ENCODE measurements at places on chromosomes 2 and 18. TPM values are rescaled to one million over a fixed set of nuclear protein-coding genes. Genes with fewer than 3 reads are reported as not detected.
A peak's percentile ranks its signal among the peaks of the same experiment; 100 is the strongest.

Gene ARHGAP28
- total RNA-seq, result 2.7 TPM

Gene SPDYA
- total RNA-seq, result 7.1 TPM

Gene GNAL
- 0.72 TPM for total RNA-seq

Gene WDR7
- total RNA-seq, result 76.7 TPM

Gene TSPYL6
- total RNA-seq, result not detected

Gene PARD3B
- 14.3 TPM for total RNA-seq

Gene B3GNT7
- total RNA-seq, result 19.2 TPM

Gene LRATD1
- 229 TPM for total RNA-seq

GRCh38 chr2:176847575-176847974 lies 365.0 kb upstream of the HNRNPA3 start:
- H3K27me3 ChIP-seq, result no peaks in the 10 kb centered on the region
- H3K4me3 ChIP-seq, result no peak overlapping the region
- no peak overlapping the region for H3K27ac ChIP-seq
- no peak for DNase-seq

DNA sequence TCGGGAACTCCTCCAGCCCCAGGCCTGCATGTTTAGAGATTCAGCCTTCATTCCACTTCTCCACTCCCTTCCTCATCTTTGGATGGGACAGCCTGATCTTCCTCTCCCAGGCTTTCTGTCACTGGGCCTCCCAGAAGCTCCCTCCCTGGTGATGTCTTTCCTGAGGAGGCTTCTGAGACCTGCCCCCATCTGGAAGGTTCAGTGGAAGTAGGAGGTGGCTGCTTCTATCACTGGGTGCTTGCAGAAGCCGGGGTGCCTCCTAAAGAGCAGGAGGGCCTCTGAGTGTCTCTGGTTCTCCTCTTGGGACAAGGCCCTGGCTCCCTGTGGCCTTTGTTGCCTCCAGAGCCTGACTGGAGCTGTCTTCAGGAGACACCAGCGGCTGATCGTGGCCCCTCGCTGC lies 108.7 kb downstream of the CELF4 start:
- no peak overlapping the region for H3K27ac ChIP-seq
- no peaks in the 10 kb centered on the region for H3K36me3 ChIP-seq
- peaks cover 18% of the 10 kb centered on the region for H3K4me1 ChIP-seq

DNA sequence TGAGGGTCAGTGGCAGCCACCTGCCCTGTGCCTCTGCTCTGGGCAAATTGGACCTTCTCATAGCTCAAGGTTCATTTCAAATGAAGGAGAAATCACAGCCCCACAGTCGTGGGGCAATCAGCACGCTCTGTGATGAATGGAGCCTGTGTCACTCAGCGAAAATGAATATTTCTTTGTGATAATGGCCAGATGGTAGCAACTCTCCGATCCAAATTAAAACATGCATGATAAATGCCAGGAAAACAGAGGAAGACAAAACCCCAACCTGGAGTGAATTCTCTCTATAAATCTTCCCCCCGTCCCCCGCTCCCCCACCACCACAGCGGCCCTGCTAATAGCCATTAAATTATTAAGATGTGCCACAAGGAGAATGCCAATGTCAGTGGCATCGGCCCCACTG lies 258.4 kb downstream of the CELF4 start:
- DNase-seq, result no peak
- no peaks in the 10 kb centered on the region for H3K27me3 ChIP-seq
- no peak overlapping the region for H3K27ac ChIP-seq
- no peak overlapping the region for H3K4me3 ChIP-seq

- no peaks in the 10 kb centered on the region for H3K27me3 ChIP-seq
- no peaks in the 10 kb centered on the region for H3K36me3 ChIP-seq
- DNase-seq, result peak; percentile 62
- H3K4me3 ChIP-seq, result no peak overlapping the region
- no peaks in the 10 kb centered on the region for H3K4me1 ChIP-seq
Measured at GRCh38 chr2:191500884-191501560, 176.9 kb upstream of the NABP1 start.

DNA sequence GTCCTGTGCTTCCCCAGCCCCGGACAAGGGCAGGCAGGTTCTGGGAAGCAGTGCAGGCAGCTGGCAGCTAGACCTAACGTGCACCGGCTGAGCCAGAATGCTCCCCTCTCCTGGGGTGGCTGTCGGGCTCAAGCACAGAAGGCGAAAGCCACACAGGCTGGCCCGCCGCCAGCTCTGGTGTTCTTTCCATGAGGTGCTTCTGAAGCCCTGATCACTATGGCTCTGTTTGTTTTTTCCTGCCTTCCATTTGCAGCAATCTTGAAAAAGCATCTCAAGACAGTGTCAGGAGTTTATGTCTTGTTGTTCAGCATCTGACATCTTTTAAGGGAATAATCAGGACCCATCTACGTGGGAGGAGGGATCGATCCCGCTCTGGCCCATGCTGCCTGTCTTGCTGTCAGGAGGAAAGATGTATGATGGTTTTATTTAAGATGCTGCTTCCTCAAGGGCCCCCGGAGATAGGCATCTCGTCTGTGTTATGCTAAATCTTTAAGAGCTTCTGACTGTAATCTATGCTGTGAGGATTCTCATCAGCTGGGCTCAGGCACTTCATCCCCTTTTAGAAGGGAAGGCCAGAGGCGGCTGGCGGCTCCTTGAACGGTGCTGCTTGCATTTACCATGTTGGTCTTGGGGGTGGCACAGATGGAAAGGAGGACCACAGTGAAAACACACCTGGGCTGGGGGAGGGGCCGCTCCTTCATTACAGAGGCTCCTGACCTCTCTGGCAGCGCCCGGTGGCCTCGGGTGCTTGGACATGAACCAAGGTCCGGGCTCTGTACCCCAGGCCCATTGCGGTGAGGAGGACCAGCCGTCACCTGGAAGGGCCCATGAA lies 118.5 kb upstream of the HDAC4 start:
- no peaks in the 10 kb centered on the region for H3K36me3 ChIP-seq
- H3K27me3 ChIP-seq, result peaks cover 9% of the 10 kb centered on the region
- H3K4me3 ChIP-seq, result no peak overlapping the region
- H3K4me1 ChIP-seq, result no peaks in the 10 kb centered on the region
- DNase-seq, result no peak

- no peak for DNase-seq
- H3K36me3 ChIP-seq, result no peaks in the 10 kb centered on the region
- H3K27ac ChIP-seq, result no peak overlapping the region
Measured at GRCh38 chr2:56127010-56127409, 56.8 kb upstream of the CCDC85A start.

- no peaks in the 10 kb centered on the region for H3K36me3 ChIP-seq
- no peaks in the 10 kb centered on the region for H3K27me3 ChIP-seq
- DNase-seq, result no peak
- no peak overlapping the region for H3K27ac ChIP-seq
Measured at GRCh38 chr2:160694631-160695030, 201.0 kb upstream of the RBMS1 start.

- no peak overlapping the region for H3K4me3 ChIP-seq
- peaks cover 14% of the 10 kb centered on the region for H3K36me3 ChIP-seq
- no peak overlapping the region for H3K27ac ChIP-seq
- H3K4me1 ChIP-seq, result no peaks in the 10 kb centered on the region
- H3K27me3 ChIP-seq, result no peaks in the 10 kb centered on the region
Measured at GRCh38 chr2:172510548-172510947, 45.3 kb upstream of the PDK1 start.

GRCh38 chr2:15432642-15433256 lies 128.4 kb downstream of the NBAS start:
- no peak for DNase-seq
- H3K27ac ChIP-seq, result no peak overlapping the region
- H3K4me3 ChIP-seq, result no peak overlapping the region
- H3K36me3 ChIP-seq, result no peaks in the 10 kb centered on the region
- no peaks in the 10 kb centered on the region for H3K4me1 ChIP-seq

DNA sequence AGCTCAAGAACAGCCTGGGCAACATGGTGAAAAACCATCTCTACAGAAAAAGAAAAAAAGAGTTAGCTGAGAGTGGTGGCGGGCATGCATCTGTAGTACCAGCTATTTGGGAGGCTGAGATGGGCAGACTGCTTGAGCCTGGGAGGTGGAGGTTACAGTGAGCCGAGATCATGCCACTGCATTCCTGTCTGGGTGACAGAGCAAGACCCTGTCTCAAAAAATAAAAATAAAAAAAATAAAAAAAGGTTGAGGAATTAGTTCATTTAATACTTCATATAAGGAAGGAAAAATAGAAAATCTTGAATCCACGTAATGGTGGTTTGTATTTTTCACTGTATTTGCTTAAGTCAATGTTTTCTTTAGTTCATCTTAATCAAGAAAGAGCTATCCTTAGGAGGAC lies 241.7 kb downstream of the TGIF1 start:
- H3K4me1 ChIP-seq, result peaks cover 6% of the 10 kb centered on the region
- DNase-seq, result no peak
- H3K27ac ChIP-seq, result no peak overlapping the region
- no peak overlapping the region for H3K4me3 ChIP-seq

DNA sequence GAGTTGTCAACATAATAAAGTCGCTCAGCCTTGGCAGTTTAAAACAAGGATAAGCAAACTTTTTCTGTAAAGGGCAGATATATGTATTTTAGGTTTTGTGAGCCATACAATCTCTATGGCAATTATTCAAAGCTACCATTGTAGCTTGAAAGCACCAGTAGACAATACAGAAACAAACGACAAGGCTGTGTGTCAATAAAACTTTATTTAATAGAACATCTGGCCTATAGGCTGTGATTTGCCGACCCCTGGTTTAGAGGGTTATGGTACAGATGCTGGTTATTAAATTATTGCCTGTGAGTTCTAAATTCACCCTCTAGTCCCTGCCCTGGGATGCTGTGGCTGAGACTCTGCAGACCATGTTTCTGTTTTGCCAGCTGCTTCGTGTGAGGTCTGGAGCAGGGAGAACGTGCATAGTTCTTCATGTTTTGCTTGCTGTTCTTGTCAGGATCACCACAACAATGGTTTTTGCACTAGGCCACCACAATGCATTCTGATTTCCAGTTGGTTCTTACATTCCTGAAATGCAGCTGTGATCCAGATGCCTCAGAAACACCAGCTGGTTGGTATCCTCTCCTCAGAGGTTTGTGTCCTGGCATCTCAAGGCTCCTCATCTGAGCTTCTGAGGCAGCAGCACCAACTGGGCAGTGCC lies 46.6 kb downstream of the ICOS start:
- no peak overlapping the region for H3K4me3 ChIP-seq
- H3K36me3 ChIP-seq, result no peaks in the 10 kb centered on the region
- H3K4me1 ChIP-seq, result no peaks in the 10 kb centered on the region
- DNase-seq, result no peak
- no peak overlapping the region for H3K27ac ChIP-seq

DNA sequence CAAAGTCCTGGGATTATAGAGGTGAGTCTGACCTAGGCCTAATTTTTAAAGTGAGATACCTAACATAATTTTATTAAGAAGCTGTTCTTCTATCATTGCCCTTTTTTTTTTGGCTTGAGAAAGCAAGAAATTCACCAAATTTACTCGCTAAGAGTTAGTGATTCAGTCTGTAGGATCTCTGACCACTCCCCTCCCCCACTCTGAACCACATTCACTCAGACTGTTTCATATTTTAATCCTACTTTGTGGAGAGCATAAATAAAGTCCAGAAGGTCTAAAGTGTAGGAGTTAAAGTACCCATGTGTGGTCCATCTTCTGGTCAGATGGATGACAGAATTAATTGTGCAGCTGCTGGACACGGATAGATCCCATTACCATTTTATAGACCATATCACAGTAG lies 115.8 kb upstream of the MGAT5 start:
- H3K36me3 ChIP-seq, result no peaks in the 10 kb centered on the region
- DNase-seq, result no peak
- no peak overlapping the region for H3K4me3 ChIP-seq
- peaks cover 77% of the 10 kb centered on the region for H3K4me1 ChIP-seq

- DNase-seq, result no peak
- no peaks in the 10 kb centered on the region for H3K36me3 ChIP-seq
- H3K4me1 ChIP-seq, result peaks cover 38% of the 10 kb centered on the region
- no peaks in the 10 kb centered on the region for H3K27me3 ChIP-seq
- no peak overlapping the region for H3K4me3 ChIP-seq
- no peak overlapping the region for H3K27ac ChIP-seq
Measured at GRCh38 chr18:35121038-35121437, 79.8 kb downstream of the MAPRE2 start.

- H3K27me3 ChIP-seq, result no peaks in the 10 kb centered on the region
- no peak for DNase-seq
- no peak overlapping the region for H3K4me3 ChIP-seq
- peaks cover 5% of the 10 kb centered on the region for H3K4me1 ChIP-seq
- H3K36me3 ChIP-seq, result peaks cover 45% of the 10 kb centered on the region
Measured at GRCh38 chr2:200423541-200423940, 86.3 kb downstream of the KCTD18 start.

GRCh38 chr2:76318848-76319360 lies 608.2 kb upstream of the GCFC2 start:
- no peaks in the 10 kb centered on the region for H3K27me3 ChIP-seq
- no peak for DNase-seq
- no peaks in the 10 kb centered on the region for H3K4me1 ChIP-seq
- no peak overlapping the region for H3K4me3 ChIP-seq
- no peak overlapping the region for H3K27ac ChIP-seq
- H3K36me3 ChIP-seq, result no peaks in the 10 kb centered on the region

- H3K27me3 ChIP-seq, result no peaks in the 10 kb centered on the region
- no peak for DNase-seq
- no peaks in the 10 kb centered on the region for H3K36me3 ChIP-seq
- H3K4me1 ChIP-seq, result no peaks in the 10 kb centered on the region
- no peak overlapping the region for H3K4me3 ChIP-seq
Measured at GRCh38 chr18:10293966-10294365, 160.5 kb upstream of the APCDD1 start.

DNA sequence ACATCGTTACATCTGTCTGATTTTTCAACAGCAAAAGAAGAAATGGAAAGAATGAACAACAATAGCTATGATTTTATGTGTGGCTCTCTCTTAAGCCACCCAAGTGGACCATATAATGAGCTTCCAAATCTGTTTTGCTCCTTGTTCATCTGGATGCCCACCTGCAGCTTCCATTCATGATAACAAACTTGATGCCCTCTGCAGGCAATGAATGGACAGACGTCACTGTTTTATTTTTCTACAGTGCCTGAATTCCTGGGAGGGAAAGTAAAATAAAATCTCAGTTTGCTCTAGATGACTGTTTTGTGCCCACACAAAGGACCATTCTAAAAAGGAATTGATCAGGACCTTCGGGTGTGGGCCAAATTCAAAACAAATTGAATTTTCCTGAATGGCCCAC lies 5.0 kb downstream of the MREG start:
- no peak overlapping the region for H3K27ac ChIP-seq
- H3K4me1 ChIP-seq, result no peaks in the 10 kb centered on the region
- no peaks in the 10 kb centered on the region for H3K27me3 ChIP-seq
- H3K4me3 ChIP-seq, result no peak overlapping the region
- no peaks in the 10 kb centered on the region for H3K36me3 ChIP-seq

- H3K27me3 ChIP-seq, result no peaks in the 10 kb centered on the region
- no peak overlapping the region for H3K27ac ChIP-seq
- DNase-seq, result no peak
Measured at GRCh38 chr18:59911600-59911999, 11.8 kb downstream of the PMAIP1 start.

DNA sequence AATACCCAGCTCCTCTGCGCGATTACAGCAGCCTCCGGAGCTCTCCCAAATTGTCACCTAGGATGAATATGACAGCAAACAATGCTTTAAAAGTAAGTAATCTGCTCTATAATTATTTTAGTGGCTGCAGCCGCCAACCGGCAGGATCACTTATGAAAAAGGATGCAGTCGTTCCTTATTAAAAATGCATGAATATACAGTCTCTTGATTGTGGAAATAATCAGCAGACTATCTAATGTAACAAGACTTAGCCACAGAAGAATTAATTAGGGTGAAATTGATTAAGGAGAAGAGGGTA lies 71.8 kb upstream of the STPG4 start:
- no peaks in the 10 kb centered on the region for H3K27me3 ChIP-seq
- no peak overlapping the region for H3K27ac ChIP-seq
- no peak for DNase-seq
- H3K4me1 ChIP-seq, result peaks cover 23% of the 10 kb centered on the region
- H3K4me3 ChIP-seq, result no peak overlapping the region
- H3K36me3 ChIP-seq, result no peaks in the 10 kb centered on the region
